Hematopoietic multipotent progenitor cell treated with erythropoietin and hydrocortisone succinate and interleukin-3 and kit ligand, for 17 days (in vitro differentiated cells): ENCODE measurements at places on chromosomes 1 and 21.

DNA sequence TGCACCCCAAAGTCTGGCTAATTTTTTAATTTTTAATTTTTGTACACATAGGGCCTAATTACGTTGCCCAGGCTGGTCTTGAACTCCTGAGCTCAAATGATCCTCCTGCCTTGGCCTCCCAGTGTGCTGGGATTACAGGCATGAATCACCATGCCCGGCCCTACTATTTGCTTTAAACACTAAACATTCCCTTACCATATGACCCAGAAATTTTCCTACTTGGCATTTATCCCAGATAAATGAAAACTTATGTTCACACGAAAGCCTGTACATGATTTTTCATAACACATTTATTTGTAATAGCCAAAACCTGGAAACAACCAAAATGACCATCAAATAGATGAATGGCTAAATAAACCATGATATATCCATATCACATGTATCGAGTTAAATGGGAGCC, 35.8 kb downstream of the NDUFS5 start:
- no peak for DNase-seq

- no peak for DNase-seq
Measured at GRCh38 chr1:91505086-91505485, 4.4 kb downstream of the CDC7 start.

DNA sequence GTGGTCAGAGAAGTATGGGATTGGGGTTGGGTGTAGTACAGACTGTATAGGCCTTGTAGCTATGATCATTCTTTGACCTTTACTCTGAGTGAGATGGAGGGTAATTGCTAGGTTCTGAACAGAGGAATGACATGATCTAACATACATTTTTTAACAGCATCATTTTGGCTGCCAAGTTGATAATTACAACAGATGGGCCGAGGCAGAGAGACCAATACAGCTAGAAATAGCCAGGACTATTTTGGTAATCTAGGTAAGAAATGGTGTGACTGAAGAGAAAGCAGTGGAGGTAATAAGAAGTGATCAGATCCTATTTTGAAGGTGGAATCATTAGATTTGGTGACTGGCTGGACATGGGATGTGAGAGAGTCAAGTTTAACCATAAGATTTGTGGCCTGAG, 43.5 kb downstream of the RPAP2 start:
- DNase-seq: no peak

DNA sequence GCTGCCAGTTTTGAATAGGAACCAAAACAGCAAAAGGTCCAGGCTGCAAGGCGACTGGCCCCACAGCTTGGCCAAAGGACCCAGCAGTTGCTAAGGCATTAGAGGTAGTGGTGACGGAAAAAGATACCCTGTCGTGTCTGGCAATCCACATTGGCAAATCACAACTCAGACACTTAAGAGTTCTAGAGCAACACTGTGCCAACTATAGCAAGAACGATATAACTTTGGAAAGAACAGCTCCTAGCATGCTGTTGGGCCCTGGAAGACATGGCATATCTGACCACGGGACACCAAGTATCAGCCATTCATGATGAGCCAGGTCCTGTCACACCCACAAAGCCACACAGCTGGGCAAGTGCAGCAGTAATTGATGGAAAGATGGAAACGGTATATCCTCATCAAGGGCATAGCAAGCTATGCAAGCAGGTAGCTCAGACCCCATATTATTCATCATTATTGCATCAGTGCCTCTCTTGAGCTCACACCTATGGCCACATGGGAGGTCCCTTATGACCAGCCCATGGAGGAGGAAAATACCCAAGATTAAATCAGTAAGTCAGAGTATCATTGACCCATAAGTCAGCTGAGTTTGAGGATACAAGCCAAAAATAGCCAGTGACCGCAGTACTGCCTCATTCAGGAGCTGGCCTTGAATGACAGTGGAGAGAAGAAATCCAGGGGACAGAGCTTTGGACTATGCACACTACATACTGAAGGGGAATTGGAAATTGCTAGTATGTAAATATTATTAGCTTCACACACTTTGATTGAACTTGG, 221.2 kb downstream of the SETD4 start:
- no peak for DNase-seq

GRCh38 chr1:31029026-31029425, 36.5 kb downstream of the PUM1 start:
- no peak for DNase-seq
